ENCODE measurements at places on chromosomes 7 and 10.

DNA sequence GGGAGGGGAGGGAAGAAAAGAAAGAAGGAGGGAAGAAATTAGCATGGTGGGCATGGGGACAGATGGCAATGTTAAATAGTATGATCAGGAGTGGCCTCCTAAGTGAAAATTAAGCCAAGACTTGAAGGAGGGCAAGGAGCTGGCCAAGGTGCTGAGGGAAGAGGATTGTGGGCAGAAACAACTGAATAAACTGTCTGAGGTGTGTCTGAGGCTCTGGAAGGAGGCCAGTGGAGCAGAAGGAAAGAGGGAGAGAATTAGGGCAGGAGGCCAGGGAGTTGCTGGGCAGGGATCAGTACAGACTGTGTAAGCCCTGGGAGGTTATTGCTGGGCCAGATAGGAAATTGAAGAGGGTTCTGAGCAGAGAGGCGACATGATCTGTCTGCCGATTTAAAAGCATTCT lies 40.6 kb upstream of the VKORC1L1 start:
- DNase-seq, result no peak

DNA sequence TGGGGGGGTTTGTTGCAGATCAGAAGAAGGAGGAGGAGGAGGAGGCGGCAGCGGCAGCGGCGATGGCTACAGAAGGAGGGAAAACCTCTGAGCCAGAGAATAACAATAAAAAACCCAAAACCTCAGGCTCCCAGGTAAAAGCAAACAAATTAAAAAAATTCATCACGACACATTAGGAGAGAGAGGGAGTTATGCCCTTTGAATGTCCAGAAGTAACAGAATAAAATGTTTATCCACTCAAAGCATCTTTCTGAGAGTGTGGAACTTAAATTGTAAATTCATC lies 717 bp downstream of the SP4 start:
- no peak for DNase-seq

- no peak for DNase-seq
These were observed 49.3 kb upstream of the IL6 start for GRCh38 chr7:22677680-22678079.

GRCh38 chr10:112250555-112250954 lies 32.6 kb upstream of the TECTB start:
- DNase-seq, result no peak

DNA sequence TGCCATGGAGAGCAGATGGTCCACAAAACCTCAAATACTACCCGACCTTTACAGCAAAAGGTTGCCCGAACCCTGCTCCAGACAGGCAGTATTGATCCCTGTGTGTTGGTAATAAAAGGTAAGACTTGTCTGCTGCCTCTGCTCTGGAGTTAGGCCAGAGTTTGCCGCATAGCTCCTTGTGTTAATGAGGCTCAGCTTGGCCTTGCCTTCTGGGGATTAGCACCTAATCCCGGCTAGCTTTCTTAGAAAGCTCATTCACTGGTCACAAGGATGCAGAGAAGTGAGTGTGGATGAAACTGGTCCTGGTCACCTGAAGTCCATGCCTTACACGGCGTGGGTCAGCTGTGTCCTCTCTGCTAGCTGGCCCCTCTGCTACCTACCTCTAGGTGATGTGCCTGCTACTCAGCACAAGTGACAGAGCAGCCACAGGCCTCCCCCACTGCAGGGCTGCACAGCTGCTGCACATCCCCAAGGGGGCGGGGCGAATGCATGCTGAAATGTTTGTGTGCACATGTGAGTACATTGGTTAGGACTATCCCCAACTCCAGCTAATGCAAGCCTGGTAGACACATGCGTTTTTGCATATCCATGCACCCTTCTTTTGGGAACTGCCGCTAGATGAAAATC lies 31.7 kb upstream of the SYPL1 start:
- no peak for DNase-seq

GRCh38 chr7:77657427-77658224 lies 38.6 kb upstream of the RSBN1L start:
- DNase-seq, result peak; percentile 32

DNA sequence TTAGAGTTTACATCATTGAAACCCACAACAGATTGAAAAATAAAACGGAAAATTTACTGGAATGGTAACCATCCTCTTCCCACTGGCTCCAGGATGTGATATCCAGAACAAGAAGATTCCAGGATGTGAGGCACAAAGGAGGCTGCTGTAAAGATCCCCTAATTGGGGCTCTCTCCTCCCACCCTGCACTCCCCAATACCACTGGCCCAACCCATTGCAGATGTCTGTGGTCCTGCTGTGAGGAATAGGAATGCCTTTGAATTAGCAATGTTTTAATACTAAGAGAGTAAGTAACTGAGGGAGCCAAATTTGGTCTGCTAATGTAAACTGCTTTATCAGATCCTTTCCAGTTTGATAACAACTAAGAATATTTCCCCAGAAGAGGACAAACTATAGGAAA lies 225.9 kb upstream of the INHBA start:
- no peak for DNase-seq

GRCh38 chr10:105956550-105956949 lies 1208.0 kb downstream of the SORCS1 start:
- DNase-seq, result no peak

DNA sequence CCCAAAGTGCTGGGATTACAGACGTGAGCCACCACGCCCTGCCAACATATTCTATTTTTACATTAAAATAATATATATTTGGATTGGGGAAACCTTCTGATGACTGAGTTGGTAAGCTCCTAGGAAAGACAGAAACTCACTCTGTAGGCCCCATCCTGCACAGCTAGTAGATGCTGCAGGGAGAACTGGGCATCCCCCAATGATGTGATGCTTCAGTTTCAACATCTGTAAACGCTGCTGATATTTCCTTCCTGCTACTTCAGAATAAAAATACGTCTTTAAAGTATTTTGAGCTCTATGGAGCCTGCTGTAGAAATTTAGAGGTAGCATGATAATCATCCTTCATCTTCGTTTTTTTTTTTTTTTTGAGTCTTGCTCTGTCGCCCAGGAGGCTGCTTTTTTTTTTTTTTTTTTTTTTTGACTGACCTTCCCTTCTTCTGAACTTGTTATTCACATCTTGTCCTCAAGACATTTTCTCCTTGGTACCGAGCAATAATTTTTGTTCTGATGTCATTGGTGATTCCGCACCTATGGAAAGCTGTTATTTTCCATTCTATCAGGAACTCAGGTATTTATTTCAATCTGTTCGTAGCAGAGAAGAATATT lies 21.8 kb upstream of the INPP5F start:
- DNase-seq, result no peak

DNA sequence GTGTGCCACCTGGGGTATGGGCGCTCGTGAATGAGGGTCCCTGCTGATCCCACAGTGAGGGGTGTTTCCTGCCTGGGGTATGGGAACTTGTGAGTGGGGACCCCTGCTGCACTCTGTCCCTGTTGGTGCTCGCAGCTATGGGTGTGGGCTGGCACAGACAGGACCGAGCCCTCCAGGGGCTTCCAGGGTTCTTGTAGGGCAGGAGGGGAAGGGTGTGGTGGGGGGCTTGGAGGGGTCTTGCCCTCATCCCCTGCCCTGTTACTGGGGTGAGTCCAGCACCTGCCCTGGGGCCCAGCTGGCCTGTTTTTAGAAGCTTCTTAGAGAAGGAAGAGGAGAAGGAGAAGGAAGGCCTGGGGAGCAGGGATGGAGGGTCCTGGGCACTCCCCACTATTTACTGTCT lies 377.0 kb upstream of the NUPR2 start:
- DNase-seq, result no peak

DNA sequence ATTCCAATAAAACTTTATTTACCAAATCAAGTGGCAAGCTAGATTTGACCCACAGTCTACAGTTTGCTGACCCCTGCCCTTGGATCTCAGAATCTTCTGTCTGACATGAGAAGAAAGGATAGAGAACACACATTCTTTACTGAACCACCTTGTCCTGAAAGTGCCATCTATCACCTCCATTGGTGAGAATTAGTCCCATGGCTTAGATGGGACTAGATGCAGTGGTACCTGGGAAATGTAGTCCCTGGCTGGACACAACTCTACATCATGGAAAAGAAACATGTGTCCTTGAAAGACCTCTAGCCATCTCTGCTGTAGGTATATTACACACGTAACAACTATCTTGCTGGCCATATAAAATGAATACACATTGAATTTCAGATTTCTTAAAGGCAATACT lies 336.2 kb downstream of the LHFPL3 start:
- DNase-seq, result no peak

GRCh38 chr7:87036985-87037384 lies 22.5 kb downstream of the ELAPOR2 start:
- no peak for DNase-seq

- no peak for DNase-seq
These were observed 37.6 kb downstream of the SGMS1 start for GRCh38 chr10:50585921-50586739.

- no peak for DNase-seq
These were observed 84.2 kb downstream of the NPY start for GRCh38 chr7:24368161-24368560.

- no peak for DNase-seq
These were observed 28.0 kb upstream of the GSAP start for GRCh38 chr7:77444123-77444522.

- DNase-seq, result no peak
These were observed 122.0 kb downstream of the PRLHR start for GRCh38 chr10:118473305-118473960.

DNA sequence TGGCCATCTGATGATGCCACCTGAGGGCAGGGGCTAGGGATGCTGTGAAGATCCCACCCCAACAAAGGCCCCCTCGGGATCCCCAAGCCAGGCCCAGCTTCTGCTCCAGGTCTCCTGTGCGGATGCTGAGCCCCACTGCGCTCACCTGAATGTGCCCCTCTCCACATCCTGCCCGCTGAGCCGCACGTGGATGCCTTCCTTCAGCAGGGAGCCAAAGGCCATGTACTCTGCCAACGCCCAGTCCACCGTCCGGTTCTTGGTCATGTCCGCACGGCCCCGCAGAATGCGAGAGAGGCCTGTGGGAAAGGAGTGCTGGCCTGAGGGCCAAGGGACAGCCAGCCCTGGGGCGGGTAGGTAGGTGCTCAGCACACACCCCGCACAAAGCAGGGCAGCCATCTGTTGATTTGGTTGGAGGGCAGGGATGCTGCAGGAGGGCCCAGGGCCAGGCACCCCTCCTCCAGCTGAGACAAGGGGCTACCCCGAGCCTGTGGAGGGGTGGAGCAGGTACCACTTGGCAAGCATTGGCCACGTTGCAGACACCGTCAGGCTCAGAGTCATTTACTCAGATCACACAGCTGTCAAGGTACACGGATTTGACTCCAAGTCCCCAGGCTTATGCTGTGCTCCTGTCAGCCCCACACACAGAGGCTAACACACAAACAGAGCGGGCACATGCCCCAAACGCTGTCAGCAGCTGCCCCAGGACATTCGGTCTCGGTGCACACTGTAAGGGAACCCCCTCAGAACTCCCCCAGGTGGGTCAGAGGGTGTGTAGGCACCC lies 19.2 kb downstream of the OGDHL start:
- no peak for DNase-seq

DNA sequence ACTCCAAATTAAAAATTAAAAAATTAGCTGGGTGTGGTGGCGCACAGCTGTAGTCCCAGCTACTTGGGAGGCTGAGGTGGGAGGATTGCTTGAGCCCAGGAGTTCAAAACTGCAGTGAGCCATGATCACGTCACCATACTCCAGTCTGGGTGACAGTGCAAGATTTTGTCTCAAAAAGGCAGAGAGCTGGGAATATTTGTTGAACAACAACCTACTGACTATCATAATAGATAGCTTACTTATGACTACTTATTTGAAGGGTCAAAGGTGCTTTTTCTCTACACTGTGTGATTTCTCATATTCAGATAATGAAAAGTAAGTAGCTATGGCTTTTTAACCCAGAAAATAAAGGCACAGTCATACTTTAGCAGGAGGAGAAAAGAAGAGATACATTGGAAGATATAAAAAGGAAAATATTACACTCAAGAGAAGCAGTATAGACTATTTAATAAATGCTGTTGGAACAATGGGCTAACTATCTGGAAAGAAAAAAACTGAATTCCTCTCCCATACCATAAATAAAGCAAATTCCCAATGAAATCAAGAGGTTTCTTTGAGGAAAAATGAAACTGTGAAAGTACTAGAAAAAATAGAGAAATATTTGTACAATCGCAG lies 6.7 kb downstream of the GSDME start:
- no peak for DNase-seq

DNA sequence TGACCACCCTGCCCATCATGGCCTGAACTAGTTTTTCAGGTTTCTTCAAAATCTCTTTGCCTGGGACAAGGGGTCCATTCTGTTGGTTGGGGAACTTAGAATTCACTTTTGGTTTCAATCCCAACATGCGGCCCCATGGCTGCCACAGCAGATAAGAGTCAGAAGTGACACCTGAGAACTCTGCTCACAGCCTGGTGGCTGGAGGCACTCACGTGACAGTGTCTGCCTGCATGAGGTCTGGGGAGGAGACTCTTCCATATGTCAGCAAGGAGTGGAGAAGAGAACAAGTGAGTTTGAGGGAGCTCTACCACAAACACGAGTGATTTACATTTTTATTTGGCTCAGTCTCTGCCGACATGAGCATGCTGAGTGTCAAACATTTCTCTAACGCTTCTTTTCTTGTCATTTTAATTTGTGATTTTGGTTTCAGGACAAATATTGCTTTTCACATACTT lies 370.4 kb downstream of the TNS3 start:
- DNase-seq, result no peak
